Stimulated activated CD8-positive, alpha-beta memory T cell treated with anti-CD3 and anti-CD28 coated beads, Interleukin-4, amount 100 ng/mL, for 4 hours (primary cell): ENCODE measurements at places on chromosomes 3 and 15.

GRCh38 chr15:44736181-44736765, at the start of gene TRIM69:
TRIM69 (plus strand) TSS chr15:44736528; CDS start chr15:44736705, 177 bp downstream.
- no peak for DNase-seq

DNA sequence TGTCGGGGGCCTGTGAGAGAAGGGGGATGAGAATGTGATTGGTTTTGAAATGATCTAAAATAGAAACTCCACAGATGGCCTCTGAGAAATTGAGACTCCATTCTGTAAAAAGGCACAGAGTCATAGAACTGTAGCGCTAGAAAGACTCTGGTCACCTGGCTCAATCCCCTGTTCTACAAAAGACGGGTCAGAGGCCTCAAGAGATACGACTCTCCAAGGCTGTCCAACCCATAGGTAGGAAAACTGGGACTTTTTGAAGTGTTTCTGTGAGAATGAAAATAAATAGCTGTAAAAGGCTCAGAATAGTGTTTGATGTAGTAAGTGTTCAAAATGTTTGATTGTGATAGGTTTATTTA, 11.7 kb upstream of the TMC3 start:
- DNase-seq, result no peak

DNA sequence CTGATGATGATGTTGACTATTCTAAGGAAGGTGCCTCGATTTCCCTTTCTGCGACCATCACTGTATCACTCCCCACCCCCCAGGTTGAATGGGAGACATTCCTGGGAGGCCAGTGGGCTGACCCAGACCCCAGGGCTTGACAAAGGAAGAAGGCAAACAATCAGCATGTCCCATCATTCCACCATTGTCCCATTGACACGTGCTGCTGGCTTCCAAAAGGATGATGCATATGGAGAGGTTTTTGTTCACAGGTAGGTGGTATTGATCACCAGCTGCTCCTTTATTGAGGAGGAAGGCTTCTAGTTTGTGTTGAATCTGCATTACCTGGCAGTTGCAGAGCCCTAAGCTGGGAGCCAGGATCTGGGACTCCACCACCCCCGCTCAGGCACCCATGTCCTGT, 30.4 kb downstream of the RASGRF1 start:
- DNase-seq, result no peak

DNA sequence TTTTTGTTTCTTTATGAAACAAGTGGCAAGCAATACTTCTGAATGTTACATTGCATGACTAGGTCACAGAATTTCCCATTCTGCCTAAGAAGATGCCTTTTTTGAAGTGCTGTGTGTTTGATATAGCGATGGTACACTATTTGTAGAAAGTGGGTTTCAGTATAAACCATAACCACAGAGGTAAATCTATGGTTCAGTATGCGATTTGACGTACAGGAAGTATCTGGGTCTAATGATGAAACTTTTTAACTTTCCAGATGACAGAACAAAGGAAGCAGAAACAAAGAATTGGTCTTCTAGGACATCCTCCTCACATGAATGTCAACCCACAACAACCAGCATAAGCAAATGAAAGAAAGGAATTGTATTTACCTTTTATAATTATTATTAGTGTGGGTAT, 133.4 kb upstream of the BHLHE40 start:
- no peak for DNase-seq

DNA sequence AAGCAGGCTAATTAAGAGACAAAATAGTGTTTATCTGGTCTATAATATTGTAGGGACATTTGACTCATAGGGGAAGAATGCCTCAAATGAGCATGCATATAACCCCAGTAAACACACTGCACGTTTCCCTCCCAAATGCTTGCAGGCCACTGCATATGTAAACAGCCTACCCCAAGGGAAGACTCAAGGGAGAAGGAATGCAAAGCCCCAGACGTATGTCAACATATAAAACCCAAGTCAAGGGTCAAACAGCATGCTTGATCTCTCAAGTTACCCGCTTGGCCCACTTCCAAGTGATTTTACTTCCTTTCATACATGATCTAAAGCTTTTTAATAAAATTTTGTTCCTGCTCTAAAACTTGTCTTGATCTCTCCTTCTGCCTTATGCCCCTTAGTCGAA, 1090.0 kb downstream of the OTOL1 start:
- no peak for DNase-seq

- no peak for DNase-seq
Observed at GRCh38 chr3:46112984-46113383, 85.7 kb upstream of the XCR1 start.
